ENCODE measurements at places on chromosomes 7 and 10. TPM values are rescaled to one million over a fixed set of nuclear protein-coding genes. Genes with fewer than 3 reads are reported as not detected.

The AGAP4 gene
- polyA plus RNA-seq, result 38.1 TPM

The COL28A1 gene
- 4.0 TPM for polyA plus RNA-seq

The SYT15 gene
- 2.5 TPM for polyA plus RNA-seq

The BTBD16 gene
- polyA plus RNA-seq, result 0.79 TPM

The BAMBI gene
- polyA plus RNA-seq, result 50.4 TPM

The CPED1 gene
- 12.1 TPM for polyA plus RNA-seq

The UPK3B gene
- polyA plus RNA-seq, result 48.0 TPM

The ZNF365 gene
- polyA plus RNA-seq, result 0.48 TPM

The SPDYE6 gene
- 4.3 TPM for polyA plus RNA-seq

The SPDYE2 gene
- polyA plus RNA-seq, result 3.2 TPM

The AKR1D1 gene
- polyA plus RNA-seq, result 4.4 TPM

The TSPAN13 gene
- 189 TPM for polyA plus RNA-seq

The NPM3 gene
- polyA plus RNA-seq, result 45.2 TPM

The NYAP1 gene
- 3.5 TPM for polyA plus RNA-seq

The ZNF33B gene
- polyA plus RNA-seq, result 48.5 TPM

The ADAM12 gene
- 2.2 TPM for polyA plus RNA-seq

The PRSS2 gene
- polyA plus RNA-seq, result 60.4 TPM

The COL17A1 gene
- 8.8 TPM for polyA plus RNA-seq

The NME8 gene
- 0.04 TPM for polyA plus RNA-seq

The PAPSS2 gene
- polyA plus RNA-seq, result 46.0 TPM

The CUZD1 gene
- polyA plus RNA-seq, result 0.90 TPM

The MINDY4 gene
- 12.3 TPM for polyA plus RNA-seq

The C10orf62 gene
- 0.09 TPM for polyA plus RNA-seq

The SAMD9 gene
- 6.1 TPM for polyA plus RNA-seq

The PNLIPRP2 gene
- polyA plus RNA-seq, result 11.9 TPM

The GJD4 gene
- 0.09 TPM for polyA plus RNA-seq

The SPDYE16 gene
- polyA plus RNA-seq, result 1.2 TPM

The LIPK gene
- polyA plus RNA-seq, result not detected

The CCSER2 gene
- polyA plus RNA-seq, result 16.9 TPM

The UTF1 gene
- not detected for polyA plus RNA-seq

The LBX1 gene
- polyA plus RNA-seq, result 0.03 TPM

The NEURL1 gene
- polyA plus RNA-seq, result 34.9 TPM

The HOXA6 gene
- 4.0 TPM for polyA plus RNA-seq

The OR2A12 gene
- 0.04 TPM for polyA plus RNA-seq

The NEBL gene
- polyA plus RNA-seq, result 3.3 TPM

The FAM13C gene
- 5.7 TPM for polyA plus RNA-seq

The MICALL2 gene
- polyA plus RNA-seq, result 77.8 TPM

The SVOPL gene
- 6.4 TPM for polyA plus RNA-seq

The SPACDR gene
- 1.4 TPM for polyA plus RNA-seq

The FAM241B gene
- polyA plus RNA-seq, result 6.4 TPM

The PCLO gene
- 10.7 TPM for polyA plus RNA-seq

The PDK4 gene
- 13.6 TPM for polyA plus RNA-seq

The ANKRD1 gene
- polyA plus RNA-seq, result 0.06 TPM
